ENCODE measurements at places on chromosomes 1 and 21. TPM values are rescaled to one million over a fixed set of nuclear protein-coding genes. Genes with fewer than 3 reads are reported as not detected.

GRCh38 chr1:152855661-152856060 is 4.1 kb upstream of the LCE7A start:
- DNase-seq, result no peak

GRCh38 chr1:54350360-54350759 is 55.8 kb downstream of the SSBP3 start:
- DNase-seq, result no peak

GRCh38 chr1:16145662-16146278 is 10.1 kb downstream of the EPHA2 start:
- no peak for DNase-seq

- DNase-seq, result no peak
These were observed 23.4 kb downstream of the CNIH3 start for GRCh38 chr1:224639426-224639975.

DNA sequence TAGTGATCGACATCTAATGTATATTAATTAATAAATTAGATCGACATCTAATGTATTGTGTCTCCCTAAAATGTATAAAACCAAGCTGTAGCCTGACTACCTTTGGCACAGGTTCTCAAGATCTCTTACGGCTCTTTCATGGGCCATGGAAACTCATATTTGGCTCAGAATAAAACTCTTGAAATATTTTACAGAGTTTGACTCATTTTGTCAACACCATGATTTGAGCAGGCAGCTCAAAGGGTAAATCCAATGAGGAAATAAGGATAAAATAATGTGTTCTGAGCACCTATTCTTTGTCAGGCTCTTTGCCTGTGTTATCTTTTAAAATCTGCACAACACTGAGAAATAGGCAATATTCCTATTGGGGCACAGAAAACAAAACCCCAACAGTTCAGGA is 223.4 kb upstream of the DUSP10 start:
- no peak for DNase-seq

GRCh38 chr1:19397217-19397945 is 85.3 kb downstream of the SLC66A1 start:
- DNase-seq, result no peak

GRCh38 chr1:96363826-96364225 is 357.8 kb upstream of the PTBP2 start:
- DNase-seq, result no peak

- no peak for DNase-seq
These were observed 72.0 kb downstream of the EPB41 start for GRCh38 chr1:28986306-28986910.

S100A9 gene
- 88.6 TPM for total RNA-seq

FAM72C gene
- total RNA-seq, result 6.2 TPM

KRTAP19-1 gene
- not detected for total RNA-seq

ADGRB2 gene
- 0.65 TPM for total RNA-seq

THEMIS2 gene
- 12.1 TPM for total RNA-seq

Data from epithelial cell of proximal tubule (primary cell).